ENCODE measurements at places on chromosomes 11 and 22.

- peak; percentile 62 for DNase-seq
Measured at GRCh38 chr11:65588199-65589054, 7.2 kb downstream of the KCNK7 start.

- no peak for DNase-seq
Measured at GRCh38 chr11:6320411-6321155, at the start of gene CAVIN3. CAVIN3 (minus strand) TSS chr11:6320501; CDS start chr11:6320476, 25 bp downstream.

- no peak for DNase-seq
Measured at GRCh38 chr11:118909619-118910308, 16.0 kb downstream of the BCL9L start.

DNA sequence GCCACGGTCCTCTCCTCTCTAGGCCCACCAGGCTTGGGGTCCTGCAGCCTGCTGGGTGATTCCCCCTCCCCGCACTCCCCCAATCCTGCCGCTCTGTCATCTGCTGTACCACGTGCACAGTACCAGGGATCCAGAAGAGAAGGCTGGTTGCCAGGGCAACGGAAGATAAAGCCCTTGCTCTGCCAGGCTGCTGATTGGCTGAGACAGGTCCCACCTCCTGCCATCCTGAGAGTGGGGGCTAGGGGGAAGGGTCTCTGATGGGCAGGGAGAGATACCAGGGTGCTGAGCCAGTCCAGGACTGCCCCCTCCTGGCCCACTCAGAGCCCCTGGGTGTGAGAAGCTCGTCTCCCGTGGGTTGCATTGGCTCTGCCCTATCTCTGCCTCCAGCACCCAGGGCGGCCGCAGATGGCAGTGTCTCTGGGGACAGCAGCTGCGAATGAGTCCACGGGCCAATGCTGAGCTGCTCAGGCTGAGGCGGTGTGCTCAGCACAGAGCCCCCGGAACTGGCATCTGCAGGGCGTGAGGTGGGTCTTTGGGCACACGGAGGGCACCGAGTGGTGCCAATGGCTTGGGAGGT is at the start of gene SMIM45:
SMIM45 (plus strand) TSS at position 253 of the 577 bp plus-strand sequence.
- DNase-seq, result no peak

GRCh38 chr11:62504158-62504973 is 42.2 kb downstream of the AHNAK start:
- DNase-seq, result no peak

GRCh38 chr22:32328306-32329201 is 29.1 kb upstream of the RFPL3 start:
- no peak for DNase-seq

DNA sequence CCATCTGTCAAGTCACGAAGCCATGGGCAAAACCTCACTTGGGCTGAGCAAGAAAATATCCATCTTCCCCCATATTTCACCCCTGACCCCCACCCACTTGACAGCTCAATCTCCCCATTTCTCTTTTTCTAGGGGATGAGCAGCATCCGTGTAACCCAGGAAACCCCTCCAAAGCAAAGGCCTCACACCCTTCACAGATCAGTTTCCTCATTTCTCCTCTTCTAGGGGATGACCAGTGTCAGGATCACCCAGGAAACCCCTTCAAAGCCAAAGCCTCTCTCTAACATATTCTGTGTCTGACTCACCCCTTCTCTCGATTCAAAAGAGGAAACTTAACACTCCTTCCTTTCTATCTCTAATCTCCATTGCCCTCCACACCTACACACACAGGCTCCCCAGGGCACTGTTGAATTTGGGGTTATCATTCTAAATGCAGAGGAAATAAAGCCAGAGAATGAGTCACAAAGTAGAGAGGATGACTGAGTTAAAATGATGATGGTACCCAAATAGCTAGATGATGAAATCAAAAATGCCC is 439.7 kb downstream of the BUD13 start:
- no peak for DNase-seq

DNA sequence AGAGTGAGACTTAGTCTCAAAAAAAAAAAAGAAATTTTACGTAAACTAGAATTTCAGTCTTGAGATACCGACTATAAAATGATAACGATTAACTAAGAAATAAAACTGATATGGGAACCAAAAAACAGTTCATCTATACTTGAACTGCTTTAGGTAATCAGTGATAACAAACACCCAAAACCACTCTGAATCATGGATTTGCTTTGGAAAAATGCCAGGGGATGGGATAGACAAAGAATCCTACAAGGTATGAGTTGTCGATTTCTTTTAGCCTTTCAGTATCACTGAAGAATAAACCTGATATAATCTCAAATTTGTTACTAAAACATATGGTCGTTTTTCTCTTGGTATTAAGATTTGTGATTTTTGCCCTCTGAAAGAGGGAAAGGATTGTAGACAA is 13.7 kb downstream of the CSTF3 start:
- no peak for DNase-seq

- DNase-seq, result no peak
Measured at GRCh38 chr11:11262171-11262920, 90.7 kb downstream of the CSNK2A3 start.

DNA sequence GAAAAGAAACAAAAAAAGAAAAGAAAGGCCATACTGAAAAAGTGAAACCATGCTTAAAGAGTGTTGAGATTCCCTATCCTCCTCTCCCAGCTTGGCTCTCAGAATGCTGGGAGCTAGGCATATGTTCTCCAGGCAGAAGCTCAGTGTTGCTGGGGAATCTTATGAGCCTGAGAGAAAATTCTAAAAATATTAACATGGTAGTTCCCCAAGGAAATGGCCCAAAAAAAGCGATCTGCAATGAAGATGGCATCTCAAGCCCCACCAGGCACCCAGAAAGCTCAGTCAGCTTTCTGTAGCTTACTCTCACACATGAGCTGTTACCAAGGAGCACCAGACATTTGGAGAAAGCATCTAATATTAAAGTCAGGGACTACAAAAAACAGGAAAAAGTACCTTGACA is 94.5 kb downstream of the CD44 start:
- DNase-seq, result no peak

GRCh38 chr11:30258679-30259078 is 27.9 kb downstream of the FSHB start:
- DNase-seq, result no peak

DNA sequence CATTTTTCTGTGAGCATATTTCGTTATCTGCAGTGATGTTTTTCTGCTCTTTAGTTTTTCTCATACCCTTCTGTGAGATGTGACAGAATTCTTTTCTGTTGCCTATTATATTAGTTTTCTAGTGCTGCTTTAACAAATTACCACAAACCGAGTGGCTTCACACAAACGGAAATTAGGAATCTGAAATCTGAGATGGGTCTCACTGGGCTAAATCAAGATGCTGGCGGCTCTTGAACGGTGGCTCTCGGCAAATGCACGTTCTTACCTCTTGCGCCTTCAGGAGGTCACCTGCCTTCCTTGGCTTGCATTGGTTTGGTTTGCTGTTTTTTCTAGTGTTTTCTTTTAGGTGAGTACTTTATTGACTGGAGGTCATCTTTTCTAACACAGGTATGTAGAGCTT is 13.0 kb downstream of the ZBED4 start:
- no peak for DNase-seq

Data from ACHN (cell line).